Epithelial cell of esophagus (primary cell): ENCODE measurements at places on chromosomes 7 and 10.

- no peak for DNase-seq
Observed at GRCh38 chr7:54345746-54346145, 196.4 kb upstream of the VSTM2A start.

- no peak for DNase-seq
Observed at GRCh38 chr10:8534891-8535290, 480.4 kb downstream of the GATA3 start.

GRCh38 chr10:49539320-49539885 is 482 bp upstream of the ERCC6 start:
- DNase-seq: peak; percentile 66

GRCh38 chr7:14888962-14889361 is 13.6 kb downstream of the DGKB start:
- DNase-seq: no peak
